ENCODE measurements at places on chromosomes 12 and 14.

DNA sequence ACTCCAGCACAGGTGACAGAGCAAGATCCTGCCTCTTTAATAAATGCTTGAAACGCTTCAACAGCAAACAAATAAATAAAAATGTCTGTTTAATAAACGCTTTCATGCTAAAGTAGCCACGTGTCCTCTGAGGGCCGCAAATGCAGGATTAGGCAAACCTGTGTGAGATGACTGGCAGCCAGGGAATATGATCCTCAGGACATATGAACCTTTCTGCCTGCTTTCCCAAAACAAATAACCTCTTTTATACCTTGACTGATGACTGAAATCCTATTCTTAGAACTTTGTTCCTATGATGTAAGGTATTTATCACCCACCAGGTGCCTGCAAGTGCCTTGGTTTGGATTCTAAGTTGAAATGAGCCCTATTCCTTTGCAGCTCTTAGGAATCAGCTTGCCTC is 14.5 kb upstream of the FLVCR2 start:
- DNase-seq, result no peak

DNA sequence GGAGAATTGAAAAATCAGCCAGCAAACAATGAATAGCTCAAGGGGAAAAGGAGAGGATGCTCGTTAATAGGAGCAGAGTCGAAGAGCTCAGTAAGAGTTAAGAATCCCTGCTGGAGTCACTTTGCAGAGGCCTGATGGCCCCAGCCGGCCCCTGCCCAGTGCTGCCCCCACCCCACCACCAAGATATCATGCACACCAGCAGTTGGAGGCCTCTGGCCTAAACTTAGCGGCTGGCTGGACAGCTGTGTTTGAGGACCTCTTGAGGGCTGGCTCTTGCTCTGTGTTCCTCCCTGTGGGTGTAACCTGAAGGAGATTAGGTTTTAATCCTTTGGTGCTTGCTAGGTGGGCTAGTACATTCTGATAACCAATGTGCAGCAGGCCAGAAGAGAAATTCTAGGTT is 142.0 kb downstream of the PLXNC1 start:
- DNase-seq, result no peak

GRCh38 chr12:41835556-41835955 is 309.1 kb downstream of the GXYLT1 start:
- DNase-seq, result no peak

DNA sequence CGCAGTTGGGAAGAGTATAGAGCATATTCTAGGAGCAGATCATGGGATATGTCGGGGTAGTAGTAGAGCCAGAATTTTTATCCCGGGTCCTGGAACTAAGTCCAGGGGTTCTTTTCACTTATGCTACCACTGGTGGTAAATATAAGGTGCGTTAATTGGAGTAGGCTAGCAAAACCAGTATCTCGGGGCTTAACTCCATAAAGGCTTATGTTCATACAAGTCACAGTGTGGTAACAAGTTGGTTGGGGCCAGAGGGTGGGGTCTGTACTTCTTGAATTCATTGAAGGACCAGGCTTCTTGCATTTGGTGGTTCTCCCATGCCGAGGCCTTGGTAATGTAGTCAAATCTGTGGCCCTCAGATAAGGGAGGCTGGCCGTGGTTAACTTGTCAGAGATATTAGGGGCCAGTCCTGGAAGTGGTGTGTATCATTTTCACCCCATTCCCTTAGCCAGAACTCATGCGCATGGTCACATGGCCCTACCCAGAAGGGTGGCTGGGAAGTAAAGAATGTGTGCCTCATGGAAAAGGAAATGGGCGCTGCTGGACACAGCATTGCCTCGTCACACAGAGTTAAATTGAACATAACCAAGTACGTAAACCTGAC is 1.5 kb upstream of the ZNF641 start:
- no peak for DNase-seq

- DNase-seq, result no peak
Measured at GRCh38 chr12:39587225-39587624, 32.4 kb downstream of the ABCD2 start.

- peak; percentile 40 for DNase-seq
Measured at GRCh38 chr14:69153873-69154270, 953 bp upstream of the DCAF5 start.

- no peak for DNase-seq
Measured at GRCh38 chr14:100543471-100544455, 43.5 kb downstream of the BEGAIN start.

- no peak for DNase-seq
Measured at GRCh38 chr12:80142640-80143039, 43.3 kb downstream of the OTOGL start.

DNA sequence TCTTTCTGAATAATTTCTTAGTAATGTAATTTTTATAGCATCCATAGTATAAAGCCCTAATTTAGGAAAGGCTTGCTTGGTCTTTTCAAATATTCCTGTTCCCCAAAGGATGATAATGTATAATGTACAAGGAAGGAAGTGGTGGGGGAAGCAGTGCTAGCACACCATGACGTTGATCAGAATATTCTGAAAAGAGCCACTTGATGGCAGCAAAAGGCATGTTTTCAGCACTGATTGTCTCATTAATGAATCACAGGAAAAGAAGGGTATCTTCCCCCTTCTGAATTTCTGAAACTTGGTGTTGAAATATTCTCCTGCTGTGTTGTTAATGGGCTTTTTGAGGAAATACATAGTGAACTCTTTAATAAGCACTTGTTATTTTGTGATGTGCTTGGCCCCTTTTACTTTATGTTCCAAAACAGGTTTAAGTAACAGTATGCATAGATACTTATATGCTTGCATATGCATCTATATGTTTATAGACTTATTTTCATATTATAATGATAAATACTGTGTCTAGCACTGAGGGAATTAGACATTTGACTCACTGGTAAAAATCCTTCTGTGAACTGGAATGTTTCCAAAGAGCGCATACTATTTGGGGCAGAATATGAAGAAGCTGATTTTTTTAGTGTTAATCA is 122.0 kb downstream of the TMEM117 start:
- peak; percentile 53 for DNase-seq

GRCh38 chr14:53316504-53316903 is 163.4 kb upstream of the DDHD1 start:
- no peak for DNase-seq

GRCh38 chr12:120257041-120257821 is 8.3 kb downstream of the PXN start:
- no peak for DNase-seq

GRCh38 chr14:103385929-103386712 is 906 bp downstream of the MARK3 start:
- DNase-seq, result peak; percentile 31

DNA sequence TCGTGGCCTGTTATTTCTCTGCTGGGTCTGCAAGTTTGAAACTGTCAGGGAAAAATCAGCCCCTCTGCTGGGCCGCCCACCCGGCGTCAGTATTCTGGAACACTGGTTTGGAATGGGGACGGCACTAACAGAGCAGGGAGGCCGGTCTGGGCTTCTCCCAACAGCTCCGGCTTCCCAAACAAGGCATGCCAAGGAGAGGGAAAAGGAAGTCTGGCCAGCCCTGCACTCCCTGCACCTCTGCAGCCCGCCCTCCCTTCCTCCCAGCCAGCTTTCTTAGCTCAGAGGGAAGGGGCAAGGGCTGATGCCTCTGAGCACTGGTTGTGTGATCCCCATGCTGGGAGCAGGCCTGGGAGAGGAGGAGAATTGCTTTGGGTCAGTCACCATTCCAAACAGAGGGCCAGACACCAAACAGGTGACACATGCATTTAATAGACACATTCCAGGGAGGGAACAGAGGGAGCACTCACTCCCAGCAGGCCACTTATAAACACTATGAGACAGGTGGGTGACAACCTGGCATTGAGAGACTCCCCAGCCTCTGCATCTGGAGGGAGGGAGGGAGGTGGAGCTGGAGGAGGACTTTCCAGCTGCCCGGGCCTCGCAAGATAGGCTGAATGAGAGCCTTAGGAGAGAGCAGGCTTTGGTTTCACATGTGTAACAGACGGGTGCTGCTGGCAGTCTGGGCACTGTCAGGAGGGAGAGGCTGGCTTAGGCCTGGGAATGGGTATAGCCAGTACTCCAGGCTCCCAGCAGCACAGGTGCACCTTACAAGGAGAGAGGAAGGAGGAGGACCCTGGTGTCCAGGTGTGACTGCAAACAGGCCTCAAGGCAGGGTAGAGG is 10.3 kb downstream of the KRT75 start:
- DNase-seq, result no peak

GRCh38 chr12:50317203-50317602 is 33.9 kb upstream of the LIMA1 start:
- DNase-seq, result no peak

DNA sequence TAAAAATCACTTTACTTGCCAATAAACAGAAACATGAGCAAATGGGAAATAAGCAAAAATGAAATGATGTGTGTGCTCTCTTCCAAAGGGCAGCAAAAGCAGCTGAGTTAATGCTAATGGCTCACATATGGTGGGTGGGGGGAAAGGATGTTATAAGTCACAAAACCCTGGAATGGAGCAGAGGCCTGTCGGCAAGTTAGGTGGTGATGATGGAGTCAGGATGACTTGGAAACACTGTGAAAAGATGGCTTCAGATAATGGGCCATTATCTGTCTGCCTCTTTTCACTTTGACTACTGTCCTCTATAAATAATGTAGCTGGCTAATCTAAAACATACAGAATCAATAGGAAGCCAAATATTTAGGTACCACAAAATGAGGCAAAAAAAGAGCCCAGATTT is 228.7 kb downstream of the APAF1 start:
- no peak for DNase-seq

- DNase-seq, result no peak
Measured at GRCh38 chr12:53939141-53940108, 794 bp downstream of the HOXC13 start.

DNA sequence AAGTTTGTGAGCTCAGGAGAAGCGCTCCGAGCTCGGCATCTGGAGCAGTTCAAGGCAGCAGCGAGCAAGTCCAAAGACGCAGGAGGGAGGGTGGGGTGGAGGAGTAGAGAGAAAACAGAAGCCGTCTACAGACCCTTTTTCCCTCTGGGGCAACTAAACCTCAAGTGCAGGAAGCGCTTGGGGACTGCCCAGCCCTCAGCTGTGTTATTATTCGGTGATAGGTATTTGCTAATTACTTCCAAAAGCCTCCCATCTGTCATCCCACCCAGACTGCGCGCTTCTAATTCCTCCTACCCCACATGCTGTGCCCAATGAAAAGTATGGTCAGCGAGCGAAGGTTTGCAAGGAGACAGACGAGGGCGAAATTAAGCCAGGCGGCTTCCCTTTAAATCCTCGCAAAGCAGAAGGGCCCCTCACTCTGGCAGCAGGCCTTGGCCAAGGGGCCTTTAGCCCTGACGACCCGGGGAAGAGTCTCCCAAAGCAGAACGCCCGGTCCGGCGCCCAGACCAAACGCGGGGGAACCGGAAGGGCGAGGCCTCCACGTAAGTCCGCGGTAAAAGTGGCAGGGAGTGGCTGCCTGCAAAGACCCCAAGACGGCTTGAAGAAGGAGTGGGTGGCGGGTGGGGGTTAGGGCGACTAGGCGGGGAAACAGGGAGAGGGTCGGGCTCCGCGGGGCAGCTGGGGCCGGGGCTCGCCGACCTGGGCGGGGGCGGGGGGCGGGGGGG is 507 bp upstream of the CD9 start:
- no peak for DNase-seq

DNA sequence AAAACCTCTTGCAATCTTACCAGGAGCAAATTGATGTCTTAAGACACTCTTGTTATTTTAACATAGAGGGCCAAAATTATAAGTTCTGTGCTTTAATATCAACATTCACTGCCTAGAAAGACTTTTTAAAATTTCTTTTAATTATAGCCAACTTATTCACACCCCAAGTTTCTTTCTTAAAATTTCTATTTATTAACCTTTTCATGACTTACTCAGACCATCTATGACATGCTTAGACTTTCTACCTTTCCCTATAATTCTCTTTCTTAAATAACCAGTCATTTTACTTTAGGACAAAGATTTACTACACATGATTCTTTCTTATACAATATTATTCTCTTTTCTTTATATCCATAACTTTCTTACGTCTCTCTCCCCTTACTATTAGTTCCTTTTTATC is 220.4 kb downstream of the NUBPL start:
- peak; percentile 8 for DNase-seq

- no peak for DNase-seq
Measured at GRCh38 chr12:57188090-57188425, 28.5 kb upstream of the NXPH4 start.

DNA sequence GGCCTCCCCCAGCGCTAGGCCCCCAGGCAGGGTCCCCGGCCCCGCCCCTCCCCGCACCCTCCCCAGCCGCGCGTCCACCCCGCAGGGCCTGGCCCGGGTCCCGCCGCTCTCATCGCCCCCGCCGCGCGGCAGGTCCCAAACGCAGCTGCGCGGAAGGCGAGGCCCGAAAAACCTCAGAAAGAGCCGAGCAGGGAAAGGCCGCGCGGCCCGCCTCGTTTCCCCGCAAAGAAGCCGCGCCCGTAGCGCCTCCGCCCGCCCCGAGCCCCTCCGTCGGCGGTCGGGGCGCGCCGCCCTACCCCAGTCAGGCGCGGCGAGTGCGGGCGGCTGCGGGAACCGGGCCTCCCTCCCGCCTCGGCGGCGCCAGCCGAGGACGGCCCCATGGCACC is 324 bp downstream of the POLE start:
- no peak for DNase-seq

- DNase-seq, result no peak
Measured at GRCh38 chr14:53701108-53701875, 255.3 kb downstream of the BMP4 start.

- no peak for DNase-seq
Measured at GRCh38 chr12:106194351-106194750, 53.5 kb downstream of the CKAP4 start.

DNA sequence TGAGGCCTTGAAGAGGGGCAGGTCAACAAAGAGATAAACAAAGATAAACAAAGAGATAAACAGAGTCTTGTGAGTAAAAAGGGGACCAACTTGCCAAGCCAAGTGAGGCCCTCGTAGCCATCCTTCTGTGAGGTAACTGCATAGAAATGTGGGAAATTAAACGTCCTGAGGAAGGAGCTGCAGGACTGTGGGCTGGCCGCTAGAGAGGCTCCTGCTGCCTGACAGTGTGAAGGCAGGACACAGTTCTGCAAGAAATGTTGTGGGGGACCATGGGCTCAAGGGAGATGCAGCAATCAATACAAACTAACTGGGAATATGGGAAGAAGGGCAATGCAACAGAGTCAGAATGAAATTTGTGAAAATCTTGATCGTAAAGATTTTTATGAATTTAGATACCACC is 91.9 kb downstream of the SLC8A3 start:
- peak; percentile 3 for DNase-seq

- no peak for DNase-seq
Measured at GRCh38 chr12:22728987-22729386, 104.0 kb downstream of the ETNK1 start.

DNA sequence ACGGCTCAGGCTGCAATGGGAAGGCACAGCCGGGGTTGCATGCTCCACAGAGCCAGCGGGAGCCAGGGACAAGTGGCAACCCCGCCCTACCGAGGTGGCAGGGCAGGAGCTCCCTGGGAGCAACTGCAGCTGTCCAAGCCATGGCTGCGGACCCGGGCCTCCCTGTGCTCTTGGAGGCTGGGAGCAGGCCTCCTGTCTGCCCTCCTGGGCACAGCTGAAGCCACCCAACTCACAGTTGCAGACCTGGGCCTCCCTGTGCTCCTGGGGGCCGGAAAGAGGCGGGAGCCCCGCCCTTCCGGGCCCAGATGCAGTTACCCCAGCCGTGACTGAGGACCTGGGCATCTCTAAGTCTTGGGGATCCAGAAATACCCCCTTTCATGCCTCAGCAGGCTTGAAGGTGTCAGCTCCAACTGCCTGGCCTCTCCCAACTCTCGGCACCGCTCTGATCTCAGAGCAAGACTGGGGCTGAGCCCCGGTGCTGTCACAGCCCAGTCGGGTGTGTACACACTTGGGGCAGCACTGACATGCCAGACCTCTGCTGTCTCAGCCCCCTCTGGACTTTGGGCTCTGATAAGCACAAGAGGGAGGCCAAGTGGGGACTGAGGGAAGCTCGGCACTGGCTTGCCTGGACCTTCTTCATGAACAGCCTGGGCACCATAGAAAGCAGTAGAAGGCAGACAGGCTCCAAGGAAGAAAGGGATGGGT is 7.5 kb upstream of the RASSF9 start:
- no peak for DNase-seq
